Sciatic nerve (tissue), 2 donors: ENCODE measurements at places on chromosomes 12 and 14.

DNA sequence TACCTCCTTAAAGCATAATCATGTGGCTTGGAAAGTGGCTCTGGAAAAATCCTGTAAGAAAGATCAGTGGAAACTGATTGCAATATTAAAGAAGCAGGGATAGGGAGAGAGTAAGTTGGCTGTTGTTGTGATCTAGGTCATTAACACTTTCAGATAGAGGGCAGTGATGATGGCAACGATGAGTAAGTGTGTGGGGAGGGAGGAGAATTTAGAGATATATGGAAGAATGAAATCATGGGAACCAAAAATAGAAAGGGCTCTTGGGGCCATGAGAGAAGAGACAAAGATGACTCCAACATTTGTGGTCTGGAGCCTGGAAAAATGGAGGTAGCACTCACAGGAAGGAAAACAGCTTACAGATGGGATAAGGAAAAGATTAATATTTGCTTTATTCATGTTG, 23.3 kb downstream of the SNRPF start:
- DNase-seq, result no peak

DNA sequence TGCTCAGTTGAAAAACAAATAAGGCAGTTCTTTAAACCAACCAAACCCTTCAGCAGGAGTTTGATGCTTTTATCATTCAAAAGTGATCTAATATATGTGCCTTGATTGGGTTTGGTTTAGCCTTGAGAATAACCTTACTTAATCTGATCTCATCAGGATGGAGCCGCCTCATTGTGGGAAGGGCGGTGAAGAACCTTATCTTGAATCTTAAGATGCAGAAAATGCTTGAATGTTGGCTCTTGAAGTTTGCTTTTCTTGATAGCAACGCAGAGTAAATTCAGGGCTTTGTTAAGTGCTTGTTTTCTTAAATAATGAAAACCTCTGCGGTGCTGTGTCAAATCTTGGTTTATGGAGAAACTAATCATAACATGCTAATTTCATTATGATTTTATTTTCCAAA, 138.2 kb downstream of the MON2 start:
- DNase-seq, result no peak

DNA sequence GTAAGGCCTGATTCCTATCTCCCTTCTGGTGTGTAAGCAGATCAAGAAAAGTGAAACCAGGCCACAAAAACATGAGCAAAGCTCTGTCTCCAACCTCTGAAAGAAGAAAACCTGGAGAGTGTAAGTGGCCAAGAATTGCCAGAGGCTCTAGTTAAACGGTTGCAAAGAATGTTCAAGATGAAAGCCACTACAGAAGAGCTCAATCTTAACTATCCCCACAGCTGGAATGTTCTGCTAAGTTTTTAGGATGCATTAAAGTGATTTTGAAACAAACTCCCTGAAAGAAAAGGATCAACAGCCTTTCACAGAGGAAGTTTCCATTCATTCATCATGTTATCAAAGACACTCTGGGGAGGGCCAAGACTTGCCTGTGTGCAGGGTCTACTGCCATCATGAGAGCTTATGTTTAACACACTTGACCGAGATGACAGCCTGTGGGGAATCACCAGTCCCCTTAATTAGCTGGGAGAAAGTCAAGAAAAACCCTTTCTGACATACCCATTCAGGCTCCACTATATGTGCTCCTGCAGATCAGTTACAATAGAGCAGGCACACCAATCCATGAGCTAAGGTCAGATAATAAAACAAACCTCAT, 128.0 kb upstream of the OVCH1 start:
- no peak for DNase-seq

- no peak for DNase-seq
These were observed 68.8 kb downstream of the RNFT2 start for GRCh38 chr12:116806845-116807440.

DNA sequence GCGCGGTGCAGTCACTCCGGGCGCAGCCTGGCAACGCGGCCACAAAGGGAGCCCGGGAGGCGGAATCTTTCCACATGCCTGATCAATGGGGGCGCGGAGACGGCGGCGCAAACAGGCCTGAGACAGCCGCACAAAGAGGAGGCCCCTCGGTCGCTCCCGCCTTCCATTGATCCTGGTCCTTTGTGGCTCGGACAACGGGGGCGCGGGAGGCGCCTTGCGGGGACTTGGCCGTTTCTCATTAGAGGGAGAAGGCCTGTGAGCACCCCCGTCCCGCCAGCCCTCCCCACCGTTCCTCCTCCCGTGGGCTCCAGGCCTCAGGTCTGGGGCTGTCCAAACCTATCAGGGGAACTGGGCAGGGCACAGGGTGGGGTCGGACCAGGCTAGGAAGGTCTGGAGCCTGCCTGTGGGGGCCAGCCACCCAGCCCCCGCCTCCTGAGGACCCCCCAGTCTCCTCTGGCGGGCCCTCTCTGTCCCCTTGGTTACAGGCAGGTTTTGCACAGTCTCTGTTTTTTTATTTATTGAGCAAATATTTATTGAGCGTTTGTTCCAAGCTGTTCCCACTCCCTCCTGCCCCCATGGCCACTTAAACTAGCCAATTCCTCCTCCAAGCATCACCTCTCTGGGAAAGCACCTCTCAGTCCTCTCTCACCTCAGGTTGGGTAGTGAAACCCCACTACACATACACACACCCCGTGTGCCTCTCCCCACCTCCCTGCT, 29.0 kb upstream of the MSI1 start:
- no peak for DNase-seq

GRCh38 chr12:93743229-93743998, 66.2 kb downstream of the CRADD start:
- no peak for DNase-seq

- DNase-seq, result no peak
These were observed 365.8 kb upstream of the MGAT4C start for GRCh38 chr12:86621957-86622356.

DNA sequence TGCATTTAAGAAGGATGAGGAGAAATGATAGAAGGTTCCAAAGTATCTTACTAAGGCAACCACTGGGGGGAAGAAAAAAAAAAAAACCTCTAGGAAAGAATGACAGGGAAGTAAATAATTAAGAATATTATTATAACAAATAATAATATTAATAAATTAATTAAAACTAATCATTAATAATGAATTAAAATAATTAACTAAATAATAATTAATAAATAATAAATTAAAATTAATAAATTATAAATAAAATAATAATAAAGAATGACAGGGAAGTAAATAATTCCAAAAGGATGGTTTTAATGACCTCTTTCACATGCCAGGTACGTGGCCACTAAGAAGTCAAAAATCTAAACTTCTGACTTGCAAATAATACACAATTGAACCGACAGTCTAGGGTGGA, 9.9 kb downstream of the DBX2 start:
- DNase-seq, result no peak

GRCh38 chr12:120121766-120122293, 5.3 kb upstream of the RAB35 start:
- DNase-seq, result no peak

DNA sequence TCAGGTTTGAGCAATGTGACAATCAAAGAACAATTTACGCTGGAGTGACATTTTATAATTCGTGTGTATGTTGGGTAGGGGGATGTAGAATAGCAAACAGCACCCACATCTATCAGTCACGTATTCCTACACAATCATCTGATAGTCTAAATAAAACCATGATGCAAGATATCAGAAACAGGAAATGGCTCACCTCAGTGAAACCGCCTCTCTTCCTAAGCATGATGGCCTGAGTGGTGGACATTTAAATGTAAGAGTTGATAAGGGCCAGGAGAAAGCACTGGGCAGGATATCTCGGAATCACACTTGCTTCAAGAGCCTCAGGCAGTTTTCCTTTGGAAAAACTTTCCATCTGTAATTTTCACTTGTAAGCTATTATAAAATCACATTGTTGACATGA, 128.2 kb downstream of the GRIP1 start:
- no peak for DNase-seq

- DNase-seq, result no peak
These were observed 44.7 kb downstream of the NOC4L start for GRCh38 chr12:132188916-132189325.

- no peak for DNase-seq
These were observed 142.9 kb downstream of the RIMBP2 start for GRCh38 chr12:130573235-130573634.

- DNase-seq, result no peak
These were observed 21.8 kb downstream of the SENP1 start for GRCh38 chr12:48084066-48084465.

- no peak for DNase-seq
These were observed 283.3 kb downstream of the ATP23 start for GRCh38 chr12:58224536-58225105.

DNA sequence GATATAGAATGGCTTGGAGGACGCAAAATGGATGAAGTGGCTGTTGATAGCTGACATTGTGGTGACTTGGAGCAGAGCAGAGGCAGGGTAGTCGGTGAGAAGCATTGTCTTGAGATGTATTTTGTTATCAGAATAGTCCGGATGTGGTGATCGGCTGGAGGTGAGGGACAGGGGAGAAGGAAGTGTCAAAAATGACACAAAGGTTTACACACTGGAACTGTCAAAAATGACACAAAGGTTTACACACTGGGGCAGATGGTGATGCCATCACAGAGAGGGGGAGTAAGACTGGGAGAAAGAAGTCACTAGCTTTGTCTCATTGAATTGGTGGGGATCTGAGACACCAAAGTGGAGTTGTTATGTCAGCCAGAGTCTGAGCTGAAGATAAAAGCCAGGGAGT, 30.1 kb downstream of the CDKL1 start:
- DNase-seq, result no peak

DNA sequence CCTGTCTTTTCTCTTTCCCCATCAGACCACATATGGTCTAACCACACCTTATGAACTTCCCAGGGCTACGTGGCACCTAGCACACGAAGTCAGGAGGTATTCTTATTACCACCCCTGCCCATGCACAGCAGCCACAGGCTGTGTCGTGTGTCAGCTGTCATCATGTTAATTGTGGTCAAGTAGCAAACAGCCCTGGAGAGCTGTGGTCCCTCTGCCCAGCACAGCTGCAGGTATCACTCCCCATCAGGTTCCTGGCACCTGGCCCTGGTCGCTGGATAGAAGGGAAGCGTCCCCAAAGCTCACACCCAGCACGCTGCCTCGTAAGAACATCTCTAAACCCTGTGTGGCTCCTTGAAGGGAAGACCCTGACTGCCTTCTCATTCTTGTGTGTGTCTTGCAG, 45.4 kb downstream of the CLMN start:
- DNase-seq, result no peak

DNA sequence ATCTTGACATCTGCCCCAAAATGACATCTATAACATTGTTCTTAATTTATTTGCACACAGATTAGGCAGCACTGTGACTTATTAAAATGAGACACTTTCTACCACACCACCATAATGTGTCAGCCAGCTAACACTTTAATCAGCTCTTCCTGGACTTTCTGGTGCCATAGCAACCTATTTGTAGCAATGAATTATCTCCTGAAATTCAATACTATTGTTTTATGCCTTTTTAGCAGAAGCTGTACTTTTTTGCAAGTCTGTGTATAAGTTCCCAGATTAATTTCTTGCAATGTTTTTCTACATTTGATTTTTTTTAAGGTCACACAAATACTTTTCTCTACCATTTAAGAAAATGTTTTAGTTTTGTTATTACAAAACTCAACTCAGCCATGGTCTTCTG, 72.8 kb upstream of the SAV1 start:
- no peak for DNase-seq

DNA sequence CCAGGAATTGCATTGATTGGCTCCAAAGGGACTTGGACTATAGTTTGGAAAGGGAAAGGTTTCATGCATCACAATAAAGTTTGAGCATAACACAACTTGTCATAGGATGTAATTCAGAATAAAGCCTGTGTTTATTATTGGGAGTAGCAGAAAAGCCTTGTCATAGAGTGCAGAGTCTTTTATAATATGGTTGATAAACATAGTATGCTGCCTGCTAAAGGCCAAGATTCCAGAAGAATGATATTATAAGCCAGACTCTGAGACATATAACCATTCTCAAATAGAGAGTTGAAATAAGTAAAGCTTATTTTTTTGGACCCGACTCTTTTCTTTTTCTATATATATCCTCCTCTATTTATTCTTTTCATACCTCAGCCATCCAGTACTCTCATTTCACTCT, 207.3 kb downstream of the LRIG3 start:
- DNase-seq, result no peak

DNA sequence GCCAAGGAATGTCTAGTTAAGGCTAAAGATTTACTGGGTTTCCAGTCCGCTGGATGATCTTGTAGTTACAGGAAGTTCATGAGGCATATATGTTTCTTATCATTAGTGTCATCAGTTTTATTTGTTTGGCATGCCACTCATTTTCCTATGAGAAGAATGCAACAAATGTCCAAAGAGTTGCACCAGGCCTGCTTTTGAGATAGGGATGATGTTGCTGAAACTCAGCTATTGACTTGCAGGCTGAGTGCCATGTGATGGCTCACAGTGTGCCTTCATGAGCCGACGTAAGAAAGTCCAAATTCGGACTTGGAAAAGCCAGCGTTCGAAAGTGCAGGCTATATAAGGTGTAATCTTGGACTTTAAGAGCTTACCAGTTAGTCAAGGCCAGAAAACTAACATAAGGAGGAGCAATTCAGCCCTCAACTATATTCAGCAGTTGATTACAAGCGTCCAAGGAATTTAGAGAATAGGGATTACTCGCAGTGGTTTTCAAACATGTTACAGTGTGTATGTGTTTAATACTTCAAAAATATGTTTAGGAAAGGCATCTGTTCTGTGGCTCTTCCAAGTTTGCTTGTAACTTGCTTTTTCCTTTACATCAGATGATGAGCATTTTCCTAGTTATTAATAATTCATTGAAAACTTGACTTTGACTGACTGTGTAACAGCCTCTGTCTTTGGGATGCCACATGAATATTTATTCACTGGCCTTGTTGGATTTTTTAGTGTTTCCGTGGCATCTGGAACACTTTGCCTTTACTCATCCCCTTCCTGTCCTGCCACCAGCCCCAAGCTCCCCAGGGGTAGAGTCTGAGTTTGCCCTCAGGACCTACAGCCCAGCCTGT, 101.3 kb downstream of the LGMN start:
- no peak for DNase-seq

GRCh38 chr12:110816248-110816647, 30.5 kb upstream of the CCDC63 start:
- DNase-seq, result no peak

DNA sequence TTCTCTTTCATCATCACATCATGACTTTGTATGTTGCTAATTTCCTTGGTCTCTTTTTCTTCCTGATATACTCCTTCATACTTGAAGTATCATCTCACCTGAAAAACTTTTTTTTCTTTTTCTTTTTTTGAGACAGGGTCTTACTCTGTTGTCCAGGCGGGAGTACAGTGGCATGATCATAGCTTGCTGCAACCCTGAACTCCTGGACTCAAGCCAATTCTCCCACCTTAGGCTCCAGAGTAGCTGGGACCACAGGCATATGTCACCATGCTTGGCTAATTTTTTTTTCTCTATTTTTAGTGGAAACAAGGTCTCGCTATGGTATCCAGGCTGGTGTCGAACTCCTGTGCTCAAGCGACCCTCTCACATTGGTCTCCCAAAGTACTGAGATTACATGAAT, 107.6 kb downstream of the RALGAPA1 start:
- DNase-seq, result no peak
